ENCODE measurements at places on chromosomes 11 and 22.

GRCh38 chr11:84316866-84317555 is 1030.8 kb upstream of the CCDC90B start:
- peak; percentile 73 for DNase-seq

GRCh38 chr11:76802621-76803020 is 19.5 kb downstream of the TSKU start:
- no peak for DNase-seq

DNA sequence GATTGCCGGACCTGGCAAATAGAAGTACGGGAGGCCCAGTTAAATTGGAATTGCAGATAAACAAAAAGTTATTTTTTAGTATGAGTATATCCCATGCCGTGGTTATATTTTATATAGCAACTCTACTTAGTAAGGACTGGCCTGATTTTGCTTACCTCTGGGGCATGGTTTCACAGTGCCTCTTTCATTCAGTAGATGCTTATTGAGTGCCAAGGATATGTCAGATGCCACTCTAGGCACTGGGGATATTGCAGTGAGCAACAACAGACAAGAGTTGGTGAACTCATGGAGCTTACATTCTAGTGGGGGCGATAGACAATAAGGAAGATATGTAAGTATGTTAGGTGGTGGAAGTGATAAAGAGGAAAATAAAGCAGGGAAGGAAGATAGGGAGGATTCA is 112.2 kb downstream of the TEAD1 start:
- DNase-seq, result no peak

GRCh38 chr11:69839516-69839915 is 20.3 kb upstream of the FGF3 start:
- no peak for DNase-seq

DNA sequence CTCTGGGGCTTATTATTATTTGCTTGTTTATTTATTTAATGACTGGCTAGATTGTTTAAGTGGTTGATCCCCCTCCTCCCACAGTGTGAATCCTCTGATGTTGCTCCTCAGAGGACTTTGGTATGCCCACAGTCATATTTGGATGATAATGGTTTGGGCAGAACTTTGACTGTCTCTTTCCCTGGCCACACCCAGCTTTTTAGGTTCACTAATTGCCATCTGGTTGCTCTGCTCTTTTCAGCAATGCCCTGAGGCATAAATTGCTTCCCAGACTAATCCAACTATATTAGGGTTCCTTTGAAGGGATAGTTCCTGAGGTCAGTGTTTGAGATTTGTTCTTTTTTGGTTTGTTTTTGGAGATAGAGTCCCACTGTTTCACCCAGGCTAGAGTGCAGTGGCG is 99.3 kb upstream of the RRM1 start:
- no peak for DNase-seq

DNA sequence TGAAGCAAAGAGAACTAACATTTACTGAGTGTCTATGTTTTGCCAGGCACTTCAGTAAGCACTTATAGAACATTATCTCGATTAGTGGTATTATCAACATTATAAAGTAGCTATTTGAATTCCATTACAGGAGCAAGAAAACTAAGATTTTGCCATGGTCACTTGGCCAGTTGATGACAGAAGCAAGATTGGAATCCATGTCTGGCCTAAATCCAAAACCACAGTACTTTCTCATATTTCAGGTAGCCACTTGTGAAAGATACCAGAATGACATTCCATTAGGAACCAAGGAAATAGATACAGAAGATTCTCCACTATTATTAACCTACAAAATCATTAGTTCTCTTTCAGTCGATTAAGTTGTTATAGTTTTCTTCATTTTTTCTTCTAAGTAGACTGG is 691.0 kb upstream of the API5 start:
- DNase-seq, result no peak

DNA sequence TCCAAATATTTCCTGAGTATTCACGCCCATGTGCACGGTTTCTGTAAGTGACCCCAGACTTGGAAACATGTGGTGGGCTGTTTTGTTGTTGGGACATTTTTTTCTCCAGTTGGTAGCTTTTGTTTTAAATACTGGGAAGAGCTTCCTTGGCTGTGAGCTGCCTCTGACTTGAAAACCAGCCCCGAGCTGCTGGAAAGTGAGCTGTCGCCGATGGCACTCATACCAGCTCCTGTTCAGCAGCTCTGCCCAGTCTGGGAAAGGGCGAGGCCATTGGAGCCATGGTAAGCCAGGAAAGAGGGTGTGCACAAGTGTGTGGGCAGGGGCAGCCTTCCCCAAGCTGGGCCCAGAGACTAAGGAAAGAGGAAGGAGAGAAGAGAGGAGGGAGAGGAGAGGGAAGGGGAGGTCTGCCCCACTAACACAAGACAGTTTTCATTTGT is 3.2 kb upstream of the FLI1 start:
- peak; percentile 50 for DNase-seq

DNA sequence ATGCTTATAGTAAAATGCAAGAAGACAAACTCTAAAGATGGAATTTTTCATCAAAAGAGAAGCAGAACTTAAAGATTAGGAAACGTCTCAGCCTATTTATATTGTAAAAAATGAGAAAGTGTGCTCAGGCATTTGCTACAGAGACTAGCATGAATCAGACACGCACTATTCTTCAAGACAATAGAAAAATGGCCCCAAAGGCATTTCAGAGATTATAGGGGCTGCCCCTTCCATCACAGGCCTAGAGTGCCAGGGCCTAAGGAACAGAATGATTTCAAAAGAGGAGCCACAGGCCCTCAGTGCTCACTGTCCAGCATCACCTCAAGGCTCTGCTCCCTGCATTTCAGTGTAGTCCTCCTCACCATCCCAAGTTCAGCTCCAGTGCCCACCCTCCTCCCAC is 27.5 kb downstream of the TNKS1BP1 start:
- no peak for DNase-seq

- peak; percentile 84 for DNase-seq
These were observed 432 bp upstream of the GRK2 start for GRCh38 chr11:67265633-67266448.

- DNase-seq, result no peak
These were observed 21.1 kb downstream of the MYO7A start for GRCh38 chr11:77148963-77149715.

DNA sequence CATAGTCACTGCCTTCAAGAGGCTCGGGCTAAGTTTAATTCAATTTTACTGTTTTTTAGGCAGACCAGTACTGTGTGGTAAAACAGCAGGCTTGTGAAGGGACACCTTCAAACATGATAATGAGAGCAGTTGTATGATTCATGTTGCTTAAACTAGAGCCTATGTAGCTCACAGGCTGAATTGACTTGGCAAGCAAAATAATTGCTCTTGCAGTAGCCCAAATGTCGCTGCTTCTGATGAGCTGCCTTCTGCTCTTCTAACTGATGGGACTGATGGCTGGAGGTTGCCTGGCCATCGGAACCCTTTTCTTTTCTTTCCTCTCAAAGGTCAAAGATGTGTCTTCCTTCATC is 137.6 kb downstream of the MAML2 start:
- no peak for DNase-seq

- DNase-seq, result peak; percentile 57
These were observed 32.4 kb downstream of the NF2 start for GRCh38 chr22:29635734-29636357.

GRCh38 chr11:17917556-17917955 is 95.3 kb downstream of the SERGEF start:
- no peak for DNase-seq

DNA sequence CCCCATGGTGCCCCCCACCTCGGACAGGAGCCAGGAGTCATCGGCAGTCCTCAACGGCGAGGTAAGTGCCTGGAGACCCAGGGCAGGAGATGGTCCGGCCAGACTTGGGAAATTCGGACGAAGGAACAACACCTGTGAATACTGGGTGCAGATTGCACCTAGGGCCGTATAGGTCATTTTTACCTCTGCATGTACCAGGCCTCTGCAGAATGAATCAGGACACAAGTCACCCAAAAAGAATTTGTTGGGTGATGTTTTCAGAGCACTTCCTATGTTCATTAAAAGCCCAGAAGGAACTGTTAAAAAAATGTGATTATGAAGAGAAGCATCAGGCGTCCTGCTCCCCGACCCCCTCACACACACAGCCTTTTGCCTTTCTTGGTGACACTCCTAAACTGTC is 93.9 kb downstream of the C11orf91 start:
- DNase-seq, result no peak

- no peak for DNase-seq
These were observed 390.9 kb downstream of the DLG2 start for GRCh38 chr11:85236211-85236610.

GRCh38 chr11:62680825-62681240 is 2.0 kb upstream of the UBXN1 start:
- no peak for DNase-seq

DNA sequence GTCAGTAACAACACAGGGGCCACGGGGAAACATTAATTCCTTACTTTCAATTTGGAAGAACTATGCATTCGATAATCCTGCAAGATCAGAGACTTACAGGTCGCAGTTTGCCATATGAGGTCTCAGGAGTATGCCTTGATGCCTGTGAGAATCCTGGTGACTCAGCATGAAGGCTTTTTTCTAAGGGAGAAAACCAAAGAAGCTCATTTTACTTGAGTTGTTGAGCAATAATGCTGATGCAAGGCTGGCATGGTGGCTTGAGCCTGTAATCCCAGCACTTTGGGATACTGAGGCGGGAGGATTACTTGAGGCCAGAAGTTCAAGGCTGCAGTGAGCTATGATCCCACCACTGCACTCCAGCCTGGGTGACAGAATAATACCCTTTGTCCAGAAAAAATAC is 26.6 kb downstream of the ATG16L2 start:
- DNase-seq, result no peak

DNA sequence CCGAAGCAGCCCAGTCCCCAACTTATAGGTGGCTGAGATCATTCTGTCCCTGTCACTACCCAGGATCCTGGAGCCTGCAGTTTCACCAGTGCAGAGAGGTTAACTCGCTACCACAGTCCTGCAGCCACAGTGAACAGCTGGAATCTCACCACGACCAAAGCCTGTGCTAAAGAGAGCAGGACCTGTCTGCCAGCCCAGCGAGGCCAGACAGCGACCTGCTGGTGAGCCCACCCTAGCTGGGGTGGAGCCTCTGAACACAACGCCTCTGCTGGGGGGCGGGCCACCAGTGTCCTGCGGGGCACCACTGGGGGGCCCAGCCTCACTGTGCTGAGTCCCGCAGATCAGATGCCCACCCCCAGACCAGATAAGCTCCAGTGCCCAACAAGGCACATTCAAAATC is 33.3 kb downstream of the DAGLA start:
- no peak for DNase-seq

DNA sequence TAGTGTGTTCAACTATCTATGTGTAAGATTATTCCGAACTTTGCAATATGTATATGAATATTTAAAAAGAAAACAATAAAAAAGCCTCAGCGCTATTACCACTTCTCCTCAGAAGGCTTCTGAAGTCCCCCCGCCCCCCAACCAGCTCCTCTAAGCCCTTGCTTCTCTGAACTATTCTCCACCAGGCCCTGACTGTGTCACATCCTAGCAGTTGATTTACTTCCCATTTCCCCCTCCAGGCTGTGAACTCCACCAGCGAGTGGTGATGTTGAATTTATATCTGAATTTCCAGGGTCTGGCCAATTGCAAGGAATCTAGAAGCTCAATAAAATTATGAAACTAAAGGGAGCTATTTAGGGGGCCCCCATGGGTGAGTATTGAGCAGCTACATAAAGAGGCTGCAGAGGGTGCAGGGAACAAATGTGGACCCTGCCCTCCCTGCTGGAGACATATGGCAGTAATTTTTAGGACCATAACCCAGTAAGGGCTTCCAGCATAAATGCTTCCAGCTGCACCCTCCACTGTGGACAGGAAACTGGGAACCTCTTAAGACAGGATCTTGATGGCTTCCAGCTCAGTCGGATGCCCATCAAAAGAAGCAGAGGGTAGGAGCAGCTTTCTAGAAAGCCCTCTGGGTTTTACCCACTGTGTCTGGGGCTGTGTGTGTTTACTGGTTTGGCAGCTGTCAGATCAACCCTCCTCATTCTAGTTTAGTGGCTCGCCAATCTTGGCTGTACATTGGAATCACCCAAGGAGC is 81.4 kb downstream of the TIMP3 start:
- DNase-seq, result no peak

- no peak for DNase-seq
These were observed 970.5 kb upstream of the CCDC90B start for GRCh38 chr11:84256618-84257017.

DNA sequence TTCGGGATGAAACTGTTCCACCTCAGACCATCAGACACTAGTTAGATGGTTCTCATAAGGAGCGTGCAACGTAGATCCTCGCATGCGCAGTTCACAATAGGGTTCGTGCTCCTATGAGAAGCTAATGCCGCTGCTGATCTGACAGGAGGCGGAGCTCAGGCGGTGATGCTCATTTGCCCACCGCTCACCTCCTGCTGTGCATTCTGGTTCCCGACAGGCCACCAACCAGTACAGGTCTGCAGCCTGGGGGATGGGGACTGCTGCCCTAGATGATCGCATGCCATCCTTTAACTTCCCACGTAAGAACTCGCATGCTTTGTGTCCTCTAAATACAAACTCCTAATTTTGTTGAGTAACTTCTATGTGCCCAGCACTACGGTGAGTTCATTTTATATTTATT is 62.6 kb downstream of the EFCAB6 start:
- DNase-seq, result no peak

- no peak for DNase-seq
These were observed 5.0 kb downstream of the TBC1D22A start for GRCh38 chr22:46767249-46767985.

- DNase-seq, result no peak
These were observed 8.2 kb downstream of the PATL1 start for GRCh38 chr11:59660621-59661020.

GRCh38 chr11:94152678-94153065 is 24.0 kb downstream of the PANX1 start:
- DNase-seq, result no peak

DNA sequence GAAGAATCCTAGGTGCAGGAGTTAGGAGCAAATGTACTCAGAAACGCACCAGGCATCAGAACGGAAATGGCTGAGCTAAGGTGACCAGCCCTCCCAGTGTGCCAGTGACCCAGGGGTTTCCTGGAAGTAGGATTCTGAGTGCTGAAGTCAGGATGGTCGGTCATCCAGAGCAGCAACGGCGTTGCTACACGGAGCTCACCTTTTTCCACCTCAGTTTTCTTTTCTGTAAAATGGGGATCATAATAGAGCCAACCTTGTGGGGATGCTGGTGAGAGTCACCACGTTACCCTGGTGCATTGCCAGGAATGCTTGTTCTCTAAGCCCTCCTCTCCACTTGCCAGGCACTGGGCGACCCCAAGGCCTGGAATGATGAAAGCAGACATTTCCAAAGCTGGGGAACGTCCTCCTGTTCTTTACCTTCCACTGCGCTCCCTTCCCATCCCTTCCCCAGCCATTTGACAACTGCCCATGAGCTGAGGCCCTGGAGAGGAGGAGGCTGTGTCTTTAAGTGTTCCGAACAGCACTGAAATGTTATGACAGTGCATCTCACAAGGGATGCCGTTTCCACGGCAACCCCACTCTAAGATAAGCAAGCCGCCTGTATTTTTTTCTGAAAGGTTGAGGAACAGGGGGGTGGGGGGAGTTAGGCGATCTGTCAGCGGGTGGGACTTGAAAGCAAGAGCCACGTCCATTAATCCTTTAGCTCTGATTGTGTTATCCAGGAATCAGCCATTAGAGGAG is 66.8 kb downstream of the TSPAN18 start:
- peak; percentile 81 for DNase-seq

GRCh38 chr22:31329029-31329428 is 17.1 kb downstream of the PATZ1 start:
- DNase-seq, result no peak

- no peak for DNase-seq
These were observed 56.8 kb downstream of the EMSY start for GRCh38 chr11:76501526-76502202.

GRCh38 chr11:120073196-120073595 is 64.7 kb downstream of the TRIM29 start:
- no peak for DNase-seq

- DNase-seq, result no peak
These were observed 33.1 kb downstream of the TPBGL start for GRCh38 chr11:75273411-75274391.

GRCh38 chr11:120830085-120830620 is 193.7 kb upstream of the TBCEL start:
- DNase-seq, result no peak
